ENCODE measurements at places on chromosomes 4 and X. TPM values are rescaled to one million over a fixed set of nuclear protein-coding genes. Genes with fewer than 3 reads are reported as not detected.

DNA sequence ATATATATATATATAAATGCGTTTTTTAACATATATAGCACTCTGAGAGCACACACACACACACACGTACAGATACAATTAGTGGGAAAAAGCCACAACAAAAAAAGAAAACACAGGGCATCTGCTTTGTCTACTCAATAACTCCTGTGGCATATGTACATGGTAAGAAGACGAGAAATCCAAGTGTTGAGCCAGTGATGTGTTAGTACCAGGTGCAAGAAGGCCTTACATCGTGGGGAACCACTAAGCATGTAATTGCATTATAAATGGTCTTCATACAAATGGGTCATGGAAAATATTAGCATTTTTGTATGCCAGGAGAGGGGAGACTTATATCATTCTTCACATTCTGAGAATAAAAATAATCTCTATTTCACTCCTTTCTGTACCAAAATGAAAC is 62.7 kb upstream of the FAM47B start:
- DNase-seq: no peak

CABS1 gene
- not detected for total RNA-seq

DNA sequence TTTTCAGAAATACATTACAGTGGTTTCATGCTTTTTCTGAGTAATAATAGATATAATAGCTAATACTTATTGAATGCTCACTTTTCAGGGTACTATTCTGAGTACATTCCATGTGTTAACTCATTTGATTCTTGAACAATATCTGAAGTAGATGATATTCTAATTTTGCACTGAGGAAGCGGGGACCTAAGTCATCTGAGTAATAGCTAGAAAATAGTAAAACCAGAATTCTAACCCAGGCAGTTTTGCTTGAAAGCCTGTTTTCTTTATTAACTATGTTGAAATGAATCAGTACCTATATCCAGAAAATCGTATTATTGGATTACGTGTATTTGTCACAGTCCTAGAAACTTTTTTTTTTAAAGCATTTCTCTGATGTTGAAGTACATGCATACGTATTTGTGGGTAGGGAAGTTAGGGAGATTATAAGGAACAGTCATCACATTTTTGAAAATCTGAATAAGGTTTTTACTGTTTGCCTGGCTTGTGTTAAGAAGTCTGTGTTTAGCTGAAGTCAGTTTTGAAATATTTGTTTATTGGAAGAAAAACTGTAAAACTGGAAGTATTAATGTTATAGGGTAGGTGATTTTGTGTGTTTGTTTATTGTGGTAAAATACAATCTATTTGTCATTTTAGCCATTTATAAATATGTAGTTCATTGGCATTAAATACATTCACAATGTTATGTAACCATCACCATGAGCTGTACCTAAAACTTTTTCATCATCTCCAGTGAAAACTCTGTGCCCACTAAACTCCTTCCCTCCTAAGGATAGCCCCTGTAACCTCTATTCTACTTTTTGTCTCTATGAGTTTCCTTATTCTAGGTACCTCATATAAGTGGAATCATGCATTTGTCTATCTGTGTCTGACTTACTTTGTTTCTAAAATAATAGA is 55.3 kb downstream of the FIP1L1 start:
- no peak for DNase-seq

- no peak for DNase-seq
These were observed 37.8 kb upstream of the HPF1 start for GRCh38 chr4:169795585-169795984.

SPARCL1 gene
- total RNA-seq: not detected

- DNase-seq: no peak
These were observed 29.2 kb upstream of the ZNF81 start for GRCh38 chrX:47807548-47807947.

DNA sequence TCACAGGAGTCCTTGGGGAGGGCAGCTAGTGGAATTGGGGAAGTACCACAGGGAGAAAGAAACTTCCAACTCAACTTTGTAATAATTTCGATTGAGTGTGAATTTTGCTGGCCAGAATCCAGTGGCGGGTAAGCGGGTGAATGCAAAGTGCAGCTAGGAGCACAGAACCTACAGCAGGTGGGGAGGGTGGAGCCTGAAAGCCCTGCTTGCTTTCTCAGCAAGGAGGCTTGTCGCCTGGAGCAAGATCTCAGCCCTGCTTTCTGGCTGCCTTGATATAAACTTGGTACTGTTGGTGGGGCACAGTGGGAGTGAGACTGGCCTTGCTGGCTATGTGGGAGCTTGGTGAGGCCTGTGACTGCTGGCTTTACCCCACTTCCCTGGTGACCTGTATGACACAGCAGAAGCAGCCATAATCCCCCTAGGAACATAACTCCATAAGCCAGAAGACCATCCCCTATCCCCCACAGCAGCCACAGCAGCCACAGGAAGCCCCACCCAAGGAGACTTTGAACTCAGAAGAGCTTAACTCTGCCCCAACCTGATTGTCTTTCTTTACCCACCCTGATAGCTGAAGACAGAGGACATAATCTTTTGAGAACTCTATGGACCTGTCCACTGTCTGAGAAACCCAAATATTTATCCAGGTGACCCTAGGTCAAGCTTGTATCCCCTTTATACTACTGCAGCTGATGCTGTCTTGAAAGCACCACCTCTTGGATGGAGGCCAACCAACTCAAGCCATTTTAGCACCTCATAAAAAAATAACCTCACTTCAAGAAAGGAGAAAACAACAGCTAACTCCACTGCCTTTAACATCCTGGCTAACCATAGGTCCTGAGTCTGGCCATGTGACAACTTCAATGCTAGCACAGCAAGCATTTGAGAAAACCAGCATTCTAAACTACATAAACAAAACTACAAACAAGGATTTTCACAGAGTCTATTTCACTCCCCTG is 87.2 kb upstream of the PDE5A start:
- no peak for DNase-seq

- DNase-seq: no peak
These were observed 184.8 kb upstream of the MTMR8 start for GRCh38 chrX:64580035-64580434.

Data from osteoblast (primary cell).